ENCODE measurements at places on chromosomes 5 and 9.

DNA sequence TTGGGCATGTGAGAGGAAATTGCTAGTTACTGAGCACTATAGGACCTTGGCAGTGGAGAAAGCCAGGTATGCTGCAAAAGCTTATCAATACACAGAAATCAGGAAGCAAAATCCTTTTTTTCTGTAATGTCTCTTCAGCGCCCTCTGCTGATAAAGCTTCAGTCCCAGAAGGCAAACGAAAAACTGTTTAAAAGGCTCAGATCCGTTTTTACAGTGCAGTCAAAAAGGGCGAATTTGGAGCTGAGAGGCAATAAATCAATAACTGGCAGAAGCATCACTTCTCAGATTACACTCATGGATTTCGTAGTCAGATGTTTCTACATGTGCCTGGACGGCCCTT lies 1.1 kb upstream of the MAN2A1 start:
- no peak for DNase-seq

- no peak for DNase-seq
These were observed 1.7 kb downstream of the FREM1 start for GRCh38 chr9:14908295-14909180.

- DNase-seq = no peak
These were observed 953 bp downstream of the UBE2QL1 start for GRCh38 chr5:6449465-6450158.

DNA sequence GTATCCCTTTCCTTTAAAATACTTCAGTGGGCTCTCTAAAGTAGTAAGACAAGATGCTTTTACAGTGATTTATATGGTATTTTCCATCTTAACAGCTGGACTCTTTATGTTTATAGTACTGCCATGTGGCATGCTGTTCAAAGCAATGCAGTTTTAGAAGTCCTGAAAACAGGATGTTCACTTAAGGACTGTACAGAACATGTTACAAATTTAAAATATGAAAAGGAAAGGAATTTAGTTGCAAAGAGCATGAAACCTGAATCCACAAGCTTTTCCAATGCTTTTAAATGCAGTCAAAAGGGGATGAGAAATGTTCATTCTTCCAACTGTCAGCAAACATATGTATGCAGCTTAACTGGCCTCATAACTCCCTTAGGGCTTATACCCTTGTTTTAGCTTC lies 580.2 kb downstream of the EFNA5 start:
- DNase-seq = no peak

DNA sequence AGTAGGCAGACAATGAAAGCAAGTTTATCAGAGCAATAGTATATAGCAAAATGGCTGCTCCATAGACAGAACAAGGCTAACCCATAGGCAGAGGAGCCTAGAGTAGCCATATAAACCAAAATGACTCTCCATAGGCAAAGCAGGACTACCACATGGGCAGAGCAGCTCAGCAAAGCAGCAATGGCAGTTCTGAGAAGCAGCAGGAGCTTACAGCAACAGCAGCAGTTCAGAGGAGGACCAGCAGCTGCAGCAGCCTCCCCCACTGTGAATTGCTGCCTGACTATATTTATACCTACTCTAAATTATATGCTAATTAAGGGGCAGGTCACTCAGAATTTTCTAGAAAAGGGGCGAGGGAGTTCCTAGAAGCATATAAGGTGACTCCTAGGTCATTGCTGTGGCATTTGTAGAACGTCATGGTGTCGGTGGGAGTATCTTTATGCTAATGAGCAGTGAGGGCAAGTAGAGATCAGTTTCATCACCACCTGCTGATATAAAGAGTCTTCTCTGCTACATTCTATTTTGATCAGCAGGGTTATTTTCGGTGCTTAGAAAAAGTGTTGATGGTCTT lies 1115.5 kb downstream of the DTWD2 start:
- no peak for DNase-seq

Measured in naive thymus-derived CD4-positive, alpha-beta T cell (primary cell).